ENCODE measurements at places on chromosomes 12 and 14.

DNA sequence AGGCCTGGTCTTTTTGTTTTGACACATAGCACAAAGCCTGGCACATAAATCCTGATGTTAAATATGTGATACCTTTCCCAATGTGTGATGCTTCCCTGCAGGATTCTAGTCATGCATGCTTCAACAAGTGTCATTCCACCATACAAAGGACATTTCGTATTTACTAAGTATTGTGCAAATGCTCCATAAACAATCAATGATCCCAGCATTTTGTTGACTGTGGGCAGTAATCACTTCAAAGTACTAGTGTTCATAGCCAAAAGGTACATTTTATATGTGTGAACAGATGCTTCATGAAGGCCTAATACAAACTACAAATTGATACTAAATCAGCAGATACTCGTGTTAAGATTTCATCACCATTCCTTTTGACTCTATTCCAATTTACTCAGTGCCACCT, 4.4 kb downstream of the CCNB1IP1 start:
- no peak overlapping the region for H3K27ac ChIP-seq
- peaks cover 12% of the 10 kb centered on the region for H3K4me1 ChIP-seq
- peaks cover 29% of the 10 kb centered on the region for H3K36me3 ChIP-seq
- DNase-seq: no peak

DNA sequence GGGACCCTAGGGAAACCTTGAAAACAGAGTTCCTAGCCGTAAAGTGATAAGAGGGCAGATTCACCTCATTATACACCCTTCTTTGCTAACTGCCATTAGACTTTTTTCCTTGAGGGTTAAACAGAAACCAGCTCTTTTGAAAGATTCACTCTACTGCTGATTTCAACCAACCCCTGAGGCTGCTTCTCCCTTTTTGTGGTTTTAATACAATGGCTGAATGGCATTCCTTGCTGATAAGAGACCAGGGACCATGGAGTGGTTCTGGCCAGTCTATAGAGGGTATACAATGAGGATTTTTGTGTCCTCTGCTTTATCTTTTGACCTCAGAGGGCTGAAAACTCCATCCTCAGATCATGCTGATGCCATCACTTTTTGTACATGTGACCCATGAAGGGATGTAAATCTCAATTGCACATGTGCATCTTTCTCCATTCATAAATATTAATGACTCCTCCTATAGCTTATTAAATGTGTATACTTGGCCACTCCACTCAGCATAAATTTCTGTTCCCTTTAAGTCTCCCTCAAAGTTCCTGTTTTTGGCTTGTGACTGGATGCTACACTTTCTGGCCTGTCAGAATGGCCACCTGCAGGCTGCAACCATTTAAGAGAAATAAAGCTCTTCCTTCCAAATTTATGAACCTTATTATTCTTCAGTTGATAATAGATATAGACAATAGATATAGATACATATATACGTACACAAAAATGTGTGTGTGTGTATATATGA, 233.8 kb upstream of the SEL1L start:
- no peak overlapping the region for H3K4me3 ChIP-seq
- H3K4me1 ChIP-seq: no peaks in the 10 kb centered on the region
- H3K27me3 ChIP-seq: no peaks in the 10 kb centered on the region
- DNase-seq: no peak
- H3K27ac ChIP-seq: no peak overlapping the region

- no peaks in the 10 kb centered on the region for H3K36me3 ChIP-seq
- H3K27me3 ChIP-seq: no peaks in the 10 kb centered on the region
- no peak overlapping the region for H3K4me3 ChIP-seq
- no peak for DNase-seq
- H3K27ac ChIP-seq: no peak overlapping the region
- peaks cover 6% of the 10 kb centered on the region for H3K4me1 ChIP-seq
Observed at GRCh38 chr12:29688914-29689313, 94.8 kb downstream of the TMTC1 start.

DNA sequence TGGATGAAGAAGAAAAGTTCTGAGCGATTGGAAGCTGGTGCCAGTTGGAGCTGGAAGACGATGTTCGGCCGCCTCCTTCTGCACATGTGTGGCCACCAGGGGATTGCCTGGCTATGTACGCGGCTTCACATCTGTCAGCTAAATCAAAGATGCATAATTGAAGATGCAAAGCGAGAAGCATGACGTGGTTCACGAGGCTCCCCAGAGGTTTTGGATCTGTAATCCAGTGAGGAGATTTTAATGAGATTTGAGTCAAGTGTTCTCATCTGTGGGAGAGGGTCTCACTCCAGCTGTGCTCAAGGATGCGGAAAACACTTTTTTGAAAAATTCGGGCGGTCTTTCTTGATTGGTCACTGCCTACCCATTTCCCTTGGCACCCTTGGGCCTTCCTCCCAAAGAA, 94.6 kb downstream of the PAX9 start:
- peaks cover 6% of the 10 kb centered on the region for H3K27me3 ChIP-seq
- DNase-seq: no peak
- no peaks in the 10 kb centered on the region for H3K36me3 ChIP-seq
- H3K4me3 ChIP-seq: no peak overlapping the region
- no peaks in the 10 kb centered on the region for H3K4me1 ChIP-seq
- no peak overlapping the region for H3K27ac ChIP-seq

DNA sequence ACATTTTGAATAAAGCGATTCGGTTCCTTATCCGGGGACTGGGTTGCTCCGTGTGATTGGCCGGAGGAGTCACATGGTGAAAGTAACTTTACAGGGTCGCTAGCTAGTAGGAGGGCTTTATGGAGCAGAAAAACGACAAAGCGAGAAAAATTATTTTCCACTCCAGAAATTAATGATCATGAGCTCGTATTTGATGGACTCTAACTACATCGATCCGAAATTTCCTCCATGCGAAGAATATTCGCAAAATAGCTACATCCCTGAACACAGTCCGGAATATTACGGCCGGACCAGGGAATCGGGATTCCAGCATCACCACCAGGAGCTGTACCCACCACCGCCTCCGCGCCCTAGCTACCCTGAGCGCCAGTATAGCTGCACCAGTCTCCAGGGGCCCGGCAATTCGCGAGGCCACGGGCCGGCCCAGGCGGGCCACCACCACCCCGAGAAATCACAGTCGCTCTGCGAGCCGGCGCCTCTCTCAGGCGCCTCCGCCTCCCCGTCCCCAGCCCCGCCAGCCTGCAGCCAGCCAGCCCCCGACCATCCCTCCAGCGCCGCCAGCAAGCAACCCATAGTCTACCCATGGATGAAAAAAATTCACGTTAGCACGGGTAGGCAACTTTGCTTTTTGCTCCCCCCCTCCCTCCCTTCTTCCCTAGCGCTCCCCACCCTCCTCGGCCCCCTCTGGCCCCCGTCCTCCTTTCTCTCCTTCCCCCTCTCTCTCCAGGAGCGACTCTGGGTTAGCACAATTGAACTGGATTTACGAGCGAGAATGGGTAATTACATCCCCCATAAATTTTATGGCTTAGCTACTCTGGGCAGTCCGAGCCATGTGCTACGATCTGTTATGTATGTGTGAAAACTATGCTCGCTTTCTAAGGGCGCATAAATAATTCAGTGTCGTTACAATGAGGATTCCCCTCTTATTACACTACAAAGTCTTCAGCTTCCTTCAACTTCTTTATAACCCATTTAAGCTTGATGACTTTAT, at the start of gene HOXC4:
HOXC4 (plus strand) TSS at position 85 of the 991 bp plus-strand sequence; CDS start at position 173, 88 bp downstream.
- peak; percentile 77 for DNase-seq
- no peaks in the 10 kb centered on the region for H3K36me3 ChIP-seq
- H3K27me3 ChIP-seq: no peaks in the 10 kb centered on the region

GRCh38 chr14:78181270-78181669, 11.1 kb downstream of the NRXN3 start:
- H3K27ac ChIP-seq: no peak overlapping the region
- H3K27me3 ChIP-seq: no peaks in the 10 kb centered on the region
- H3K36me3 ChIP-seq: no peaks in the 10 kb centered on the region

- no peaks in the 10 kb centered on the region for H3K4me1 ChIP-seq
- no peak overlapping the region for H3K4me3 ChIP-seq
- H3K27ac ChIP-seq: no peak overlapping the region
Observed at GRCh38 chr14:63444588-63444987, 98.6 kb downstream of the PPP2R5E start.

- H3K27me3 ChIP-seq: no peaks in the 10 kb centered on the region
- H3K36me3 ChIP-seq: no peaks in the 10 kb centered on the region
- H3K27ac ChIP-seq: peak overlapping the region; percentile 86
- peaks cover 13% of the 10 kb centered on the region for H3K4me1 ChIP-seq
Observed at GRCh38 chr14:89617481-89618329, 200.7 kb upstream of the FOXN3 start.

DNA sequence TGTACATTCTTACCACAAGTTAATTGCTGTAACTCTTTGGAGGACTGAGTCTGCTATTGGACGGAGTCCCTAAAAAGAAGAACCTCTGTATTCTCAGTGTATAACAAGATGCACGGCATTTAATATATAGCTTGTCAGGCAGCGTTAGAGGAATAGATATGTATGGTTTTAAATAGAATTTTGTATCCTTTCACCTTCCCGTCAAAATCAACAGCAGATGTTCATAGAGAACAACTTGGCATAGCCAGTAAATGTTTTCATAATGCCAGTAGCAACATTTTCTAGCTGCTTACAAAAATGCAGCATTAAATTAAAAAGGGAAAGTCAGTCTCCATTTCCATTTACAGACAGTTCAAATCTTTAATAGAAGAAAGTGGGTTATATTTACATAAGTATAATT, 6.8 kb downstream of the SCYL2 start:
- H3K4me3 ChIP-seq: no peak overlapping the region
- H3K27ac ChIP-seq: no peak overlapping the region
- peaks cover 20% of the 10 kb centered on the region for H3K4me1 ChIP-seq
- no peak for DNase-seq
- H3K27me3 ChIP-seq: no peaks in the 10 kb centered on the region

- no peaks in the 10 kb centered on the region for H3K36me3 ChIP-seq
- DNase-seq: no peak
Observed at GRCh38 chr12:13241833-13242488, 45.4 kb downstream of the EMP1 start.

DNA sequence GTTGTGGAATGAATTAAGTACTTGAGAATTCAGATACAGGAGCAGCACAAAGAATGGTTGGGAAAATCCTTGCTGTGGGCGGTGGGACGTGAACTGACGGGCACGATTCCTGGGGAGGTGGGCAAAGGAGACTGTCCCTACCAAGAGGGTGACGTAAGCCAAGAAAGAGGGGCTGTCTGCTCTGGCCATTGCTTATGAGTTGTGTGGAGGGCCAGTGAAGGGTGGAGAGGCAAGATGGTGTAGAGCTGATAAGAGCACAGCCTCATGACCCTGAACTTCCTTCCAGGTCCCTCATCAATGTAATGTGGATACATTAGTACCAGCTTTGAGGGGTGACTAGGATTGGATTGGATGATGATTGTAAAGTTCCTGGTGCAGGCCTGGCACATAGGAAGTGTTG, 50.2 kb downstream of the WDR20 start:
- 0 out of 2 replicates have a peak, but pooled peaks cover 1% of the 10 kb centered on the region for H3K36me3 ChIP-seq
- H3K4me1 ChIP-seq: peaks cover 28% of the 10 kb centered on the region
- no peak overlapping the region for H3K4me3 ChIP-seq
- H3K27ac ChIP-seq: no peak overlapping the region
- no peak for DNase-seq

DNA sequence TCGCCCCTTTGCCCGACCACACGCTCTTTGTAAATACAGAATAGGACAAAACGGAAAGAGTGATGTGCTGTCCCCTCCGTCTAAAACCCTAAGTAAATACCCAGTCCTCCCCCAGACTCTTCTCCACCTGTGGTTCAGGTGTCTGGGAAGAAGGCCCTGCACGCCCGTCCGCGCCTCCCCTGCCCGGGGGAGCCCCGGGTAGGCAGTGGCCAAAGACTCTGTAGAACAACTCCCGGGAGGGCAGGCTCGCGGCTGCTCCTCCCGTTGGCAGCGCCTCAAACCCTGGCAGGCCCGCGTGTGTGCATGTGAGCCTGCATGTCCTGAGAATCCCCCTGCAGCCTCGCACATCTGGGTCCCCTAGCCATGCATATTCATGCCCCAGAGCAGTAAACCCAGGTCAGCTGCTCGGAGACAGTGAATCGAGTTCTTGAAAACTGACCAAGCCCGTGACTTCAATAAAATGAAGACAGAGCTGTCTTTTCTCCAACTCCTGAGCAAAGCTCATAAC, 165.8 kb downstream of the MON2 start:
- no peaks in the 10 kb centered on the region for H3K27me3 ChIP-seq
- peaks cover 19% of the 10 kb centered on the region for H3K4me1 ChIP-seq
- no peaks in the 10 kb centered on the region for H3K36me3 ChIP-seq
- peak overlapping the region; percentile 72 for H3K4me3 ChIP-seq
- peak overlapping the region; percentile 71 for H3K27ac ChIP-seq
- peak; percentile 69 for DNase-seq

- peak; percentile 76 for DNase-seq
- H3K4me3 ChIP-seq: no peak overlapping the region
- H3K27ac ChIP-seq: 0 out of 2 replicates have a peak overlapping the region, but pooled peaks have one; percentile 9
- no peaks in the 10 kb centered on the region for H3K27me3 ChIP-seq
- peaks cover 13% of the 10 kb centered on the region for H3K4me1 ChIP-seq
Observed at GRCh38 chr12:49627752-49628360, 4.5 kb downstream of the PRPF40B start.

DNA sequence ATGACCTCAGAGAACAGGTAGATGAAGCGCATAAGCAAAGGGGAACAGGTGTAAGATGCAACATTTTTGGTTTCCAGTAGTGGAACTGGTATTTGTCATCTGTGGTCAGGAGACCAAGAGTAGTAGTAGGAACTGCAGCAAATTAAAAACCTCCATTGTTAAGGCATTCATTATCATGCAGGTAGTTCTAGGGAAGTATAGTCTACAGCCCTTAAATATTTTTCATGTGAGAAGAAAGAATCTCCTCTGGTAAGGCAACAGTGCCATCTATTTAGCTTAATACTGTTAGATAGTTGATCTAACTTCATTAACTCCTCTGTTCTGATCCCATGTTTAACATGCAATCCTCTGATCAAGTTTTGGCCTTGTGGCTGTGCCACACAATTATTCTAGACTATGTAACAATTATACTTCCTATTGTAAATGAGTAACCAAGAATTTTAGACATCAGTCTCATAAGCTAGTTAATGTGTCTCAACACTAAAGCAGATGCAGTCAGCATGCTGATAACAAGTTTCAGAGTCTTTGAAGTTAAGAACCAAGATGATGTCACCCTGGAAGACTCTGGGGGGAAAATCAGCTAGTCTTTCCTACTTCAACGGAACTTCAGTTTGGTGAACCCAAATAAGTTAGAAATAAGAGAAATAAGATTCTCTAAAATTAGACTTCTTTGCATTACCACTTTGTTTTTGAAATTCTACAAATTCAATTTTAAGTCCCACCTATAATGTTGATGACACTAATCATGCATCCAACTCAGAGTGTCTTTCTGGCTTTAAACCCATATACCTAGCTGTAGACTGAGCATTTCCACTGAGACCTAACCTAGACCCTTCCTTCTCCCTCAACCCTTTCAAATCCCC, 70.9 kb downstream of the STXBP6 start:
- H3K4me3 ChIP-seq: no peak overlapping the region
- no peak overlapping the region for H3K27ac ChIP-seq
- H3K4me1 ChIP-seq: no peaks in the 10 kb centered on the region

GRCh38 chr14:51547701-51548100, 104.0 kb upstream of the FRMD6 start:
- H3K4me3 ChIP-seq: peak overlapping the region; percentile 38
- H3K36me3 ChIP-seq: no peaks in the 10 kb centered on the region
- peaks cover 44% of the 10 kb centered on the region for H3K4me1 ChIP-seq
- DNase-seq: peak; percentile 35

Data from GM23248 (cell line).